ENCODE measurements at places on chromosomes 3 and 15.

DNA sequence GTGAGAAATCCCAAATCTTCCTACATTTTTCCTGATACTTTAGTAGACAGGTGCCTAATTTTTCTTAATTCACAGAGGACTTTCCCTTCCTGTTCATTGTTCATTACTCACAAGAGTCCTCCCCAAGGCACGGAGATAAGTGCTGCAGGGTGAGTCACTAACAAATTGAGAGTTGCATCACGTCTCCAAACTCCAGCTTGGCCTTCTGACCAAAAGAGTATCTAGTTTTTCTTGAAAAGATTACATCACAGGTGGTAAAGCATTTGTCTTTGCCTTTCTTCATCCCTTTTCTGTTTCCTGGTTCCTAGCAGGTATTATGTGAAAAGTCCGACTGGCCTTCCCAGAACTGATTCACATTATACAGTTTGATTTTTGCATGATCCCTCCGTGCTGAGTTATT, 24.9 kb upstream of the RASGRP1 start:
- no peak for DNase-seq

- DNase-seq, result no peak
Measured at GRCh38 chr3:112815981-112816380, 30.7 kb downstream of the CD200R1L start.

GRCh38 chr3:112676659-112677234, 35.8 kb upstream of the CCDC80 start:
- DNase-seq, result peak; percentile 62

- DNase-seq, result no peak
Measured at GRCh38 chr3:72738752-72739530, 109.3 kb downstream of the SHQ1 start.

DNA sequence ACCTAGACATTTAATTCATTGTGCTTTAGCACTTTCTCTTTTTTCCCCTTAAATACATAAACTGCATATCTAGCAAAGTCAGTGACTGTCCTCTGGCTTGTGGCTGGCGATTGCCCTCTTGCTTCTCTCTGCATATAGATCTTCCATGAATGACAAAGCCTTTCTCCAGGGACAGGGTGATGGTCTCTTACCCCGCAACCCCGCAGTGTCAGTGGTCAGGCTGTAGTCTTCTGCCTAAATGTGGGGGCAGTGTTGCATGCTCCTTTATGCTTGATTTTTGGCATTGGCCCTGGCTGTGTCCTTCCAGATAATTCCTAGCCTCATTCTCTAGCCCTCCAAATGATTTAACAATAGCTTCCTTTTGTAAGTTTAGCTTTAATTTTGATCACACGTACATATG, 407.8 kb downstream of the GABRB3 start:
- no peak for DNase-seq
